Psoas muscle (tissue), 8 donors: ENCODE measurements at places on chromosomes 3 and 15. TPM values are rescaled to one million over a fixed set of nuclear protein-coding genes. Genes with fewer than 3 reads are reported as not detected.

DNA sequence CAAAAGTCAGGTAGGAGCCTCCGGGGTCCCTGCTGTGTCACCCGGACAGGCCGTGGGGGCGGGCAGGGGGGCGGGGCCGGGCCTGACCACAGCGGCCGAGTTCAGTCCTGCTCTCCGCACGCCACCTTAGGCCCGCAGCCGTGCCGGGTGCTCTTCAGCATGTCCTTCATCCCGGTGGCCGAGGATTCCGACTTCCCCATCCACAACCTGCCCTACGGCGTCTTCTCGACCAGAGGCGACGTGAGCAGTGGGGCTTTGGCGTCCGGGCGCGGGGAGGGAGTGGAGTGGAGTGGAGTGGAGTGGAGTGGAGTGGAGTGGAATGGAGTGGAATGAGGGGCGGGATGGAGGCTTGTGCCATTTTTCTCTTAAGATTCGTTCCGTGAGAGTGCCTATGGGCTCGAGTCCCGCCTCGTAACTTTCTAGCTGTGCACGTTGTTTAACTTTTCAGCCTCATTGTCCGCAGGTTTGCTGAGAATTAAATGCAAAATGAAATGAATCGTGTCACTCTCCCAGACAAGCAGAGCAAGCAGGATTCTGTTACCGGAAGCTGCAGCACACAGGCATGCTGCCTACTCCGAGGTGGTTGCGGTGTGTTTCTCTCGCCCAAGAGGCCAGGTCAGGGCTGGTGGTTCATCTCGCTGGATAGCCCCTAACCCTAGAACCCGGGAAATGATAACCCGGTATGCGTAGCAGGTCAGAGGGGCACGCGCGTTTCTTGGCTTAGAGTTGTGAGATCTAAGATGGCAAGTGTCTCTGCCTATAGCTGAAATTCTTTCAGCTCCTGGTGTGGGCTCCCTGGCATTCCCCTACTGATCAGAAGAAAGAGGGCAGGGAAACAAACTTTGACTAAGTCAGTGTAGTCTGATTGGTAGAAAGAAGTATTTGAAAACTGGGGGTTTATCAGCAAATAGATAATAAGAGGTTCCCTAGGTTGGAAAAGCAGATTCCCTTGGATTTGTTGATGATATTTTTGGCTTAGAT, at the start of gene FAH:
TSS of gene FAH (plus strand) at position 104 of the 981 bp plus-strand sequence. CDS start at position 160, 56 bp downstream.
- DNase-seq, result peak; percentile 51

GRCh38 chr15:40985541-40986330, 32.5 kb downstream of the CHAC1 start:
- no peak for DNase-seq

- DNase-seq, result no peak
Measured at GRCh38 chr3:79047581-79047980, 720.2 kb downstream of the ROBO1 start.

GRCh38 chr3:45776611-45777010, 19.7 kb downstream of the SLC6A20 start:
- no peak for DNase-seq

GRCh38 chr3:72675243-72675642, 173.0 kb downstream of the SHQ1 start:
- no peak for DNase-seq

DNA sequence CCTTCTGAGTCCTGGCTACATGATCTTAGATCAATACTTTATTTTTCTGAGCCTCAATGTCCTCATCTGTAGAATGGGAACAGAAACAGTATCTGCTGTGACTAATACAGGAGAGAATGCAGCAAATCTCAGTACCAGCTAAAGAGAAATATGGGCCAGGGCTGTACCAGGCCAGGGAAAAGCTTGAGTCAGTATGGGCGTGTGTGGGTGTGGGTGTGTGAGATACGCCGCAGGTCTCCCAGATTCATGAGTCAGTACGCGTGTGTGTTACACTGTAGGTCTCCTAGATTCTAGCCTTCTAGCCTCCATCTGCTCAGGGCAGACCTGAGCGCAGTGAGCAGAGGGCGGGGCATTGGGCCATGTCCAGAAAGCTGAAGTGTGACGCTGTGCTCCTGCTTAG, 15.2 kb downstream of the GNAI2 start:
- DNase-seq, result no peak

DNA sequence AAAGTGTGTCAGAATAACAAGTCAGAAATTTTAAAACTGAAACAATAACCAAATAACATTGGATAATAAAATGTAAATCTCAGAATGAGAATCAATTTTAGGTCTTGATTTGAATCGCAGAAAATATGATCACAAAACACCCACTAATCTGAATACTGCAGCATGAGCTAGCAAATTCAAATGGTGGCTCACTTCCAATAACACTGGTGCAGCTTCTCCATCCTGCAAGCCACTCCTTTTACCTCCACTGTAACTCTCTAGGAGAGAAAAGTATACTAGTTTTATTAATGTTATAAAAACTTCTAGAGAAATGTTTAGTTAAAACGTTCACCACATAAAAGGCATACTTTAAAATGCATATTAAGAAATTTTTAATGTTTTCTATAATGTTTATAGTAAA, 30.4 kb downstream of the UBE3A start:
- no peak for DNase-seq

DNA sequence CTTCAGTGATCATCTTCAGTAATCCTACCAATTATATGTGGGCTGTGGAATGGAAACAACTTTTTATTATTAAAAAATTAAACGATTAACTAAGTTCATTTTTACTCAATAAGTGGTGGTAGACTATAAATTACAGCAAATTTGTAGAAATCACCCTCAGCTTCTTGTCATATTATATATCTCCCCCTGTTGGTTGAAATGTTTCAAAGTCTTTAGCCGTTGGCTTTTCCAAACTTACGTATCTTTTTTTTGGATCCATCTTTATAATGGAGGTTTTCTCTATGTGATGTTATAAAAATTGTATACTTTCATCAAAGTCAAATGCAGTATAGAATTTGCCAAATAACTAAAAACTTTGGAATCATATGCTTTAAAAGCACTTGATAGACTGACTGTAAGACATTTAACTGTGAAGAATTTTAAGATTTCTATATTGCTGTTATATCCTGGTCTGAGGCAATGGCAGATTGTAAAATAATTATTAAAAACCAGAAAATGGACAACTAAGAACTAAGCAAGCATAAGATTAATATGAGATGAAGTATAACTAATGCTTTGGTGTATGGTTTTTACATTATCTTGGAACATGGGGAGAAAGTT, 44.7 kb downstream of the ATP11B start:
- no peak for DNase-seq

DNA sequence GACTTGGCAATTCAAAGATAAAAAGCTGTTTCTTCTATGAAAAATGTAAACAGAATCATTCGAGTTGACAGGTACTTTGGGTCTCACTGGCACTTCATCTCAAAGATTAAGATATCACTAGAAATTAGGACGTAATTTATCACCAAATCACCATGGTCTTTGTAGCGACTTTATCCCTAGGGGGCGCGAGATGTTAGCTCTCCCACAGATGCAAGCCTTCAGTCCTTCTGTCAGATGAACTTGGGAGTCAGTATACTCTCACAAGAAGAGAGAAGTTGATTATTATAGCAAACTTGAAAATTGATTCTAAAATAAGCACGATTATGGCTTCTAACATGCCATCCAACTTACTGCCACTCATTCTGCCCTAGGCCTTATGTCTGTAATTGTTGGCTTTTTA, 150.3 kb downstream of the ALCAM start:
- no peak for DNase-seq

DNA sequence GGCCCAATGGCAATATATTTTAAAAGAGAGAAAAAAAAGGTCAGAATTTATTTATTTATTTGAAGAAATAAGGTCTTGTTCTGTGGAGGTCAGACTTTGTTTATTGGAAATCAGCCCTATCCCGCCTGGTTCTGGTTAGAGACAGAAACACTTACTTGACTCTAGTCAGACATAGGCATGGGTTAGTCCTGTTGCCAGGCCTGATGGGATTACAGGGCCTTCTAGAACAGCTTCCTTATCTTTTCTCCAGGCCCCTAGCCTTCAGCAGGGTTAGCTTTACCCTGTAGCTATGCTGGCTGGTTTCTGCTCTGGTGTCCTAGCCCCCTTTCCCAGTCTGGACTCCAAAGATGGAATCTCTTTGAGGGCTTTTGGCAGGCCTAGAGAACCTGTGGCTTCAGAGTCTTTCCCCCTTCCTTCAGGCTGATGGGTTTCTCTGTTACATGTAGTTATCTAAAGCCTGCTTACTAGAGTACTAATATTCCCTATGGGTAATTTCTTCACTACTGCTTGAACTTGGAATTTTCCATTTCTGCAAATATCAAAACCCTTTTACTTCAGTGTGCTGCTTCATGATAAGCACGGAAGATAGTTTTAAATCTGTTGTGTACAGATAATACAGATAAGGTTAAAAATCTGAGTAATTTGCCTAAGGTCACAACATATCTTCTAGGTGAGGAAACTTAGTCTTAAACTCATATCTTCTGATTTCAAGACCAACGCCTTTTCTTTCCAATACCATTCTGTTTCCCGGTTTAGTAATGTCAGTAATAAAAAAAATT, 10.6 kb downstream of the IREB2 start:
- no peak for DNase-seq

DNA sequence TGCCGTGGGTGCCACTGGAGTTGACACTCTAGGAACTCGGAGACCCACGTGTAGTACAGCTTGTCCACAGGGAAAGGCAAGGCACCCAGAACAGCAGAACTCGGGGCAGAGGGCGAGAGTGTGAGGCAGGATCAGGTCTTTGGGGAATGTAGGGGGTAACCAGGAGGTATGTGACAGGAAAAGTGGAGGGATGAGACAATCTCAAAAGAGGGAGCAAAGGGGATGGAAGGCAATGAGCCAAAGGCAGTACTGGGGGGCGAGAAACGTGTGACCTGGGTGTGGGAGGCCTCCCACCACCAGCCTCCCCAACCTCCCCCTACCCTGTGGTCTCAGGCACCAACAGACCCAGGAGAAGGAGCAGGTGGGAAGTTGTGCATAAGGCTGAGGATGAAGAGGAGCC, 48.9 kb downstream of the UMPS start:
- DNase-seq, result no peak

GRCh38 chr3:34583451-34583850, 785.0 kb downstream of the PDCD6IP start:
- no peak for DNase-seq

- DNase-seq, result peak; percentile 38
Measured at GRCh38 chr15:76576523-76577279, 240.1 kb downstream of the ISL2 start.

- DNase-seq, result no peak
Measured at GRCh38 chr15:89171136-89172072, 50.0 kb downstream of the RLBP1 start.

The GP5 gene
- polyA plus RNA-seq, result 0.01 TPM

The LYZL4 gene
- not detected for polyA plus RNA-seq

The SRPRB gene
- polyA plus RNA-seq, result 48.9 TPM

The PLSCR4 gene
- 3.5 TPM for polyA plus RNA-seq

The SUCNR1 gene
- polyA plus RNA-seq, result 0.05 TPM

The GOLGA8K gene
- 0.03 TPM for polyA plus RNA-seq
